ENCODE measurements at places on chromosomes 6 and 20.
A peak's percentile ranks its signal among the peaks of the same experiment; 100 is the strongest.

- DNase-seq: no peak
Observed at GRCh38 chr20:62405108-62405980, 1.7 kb downstream of the CABLES2 start.

DNA sequence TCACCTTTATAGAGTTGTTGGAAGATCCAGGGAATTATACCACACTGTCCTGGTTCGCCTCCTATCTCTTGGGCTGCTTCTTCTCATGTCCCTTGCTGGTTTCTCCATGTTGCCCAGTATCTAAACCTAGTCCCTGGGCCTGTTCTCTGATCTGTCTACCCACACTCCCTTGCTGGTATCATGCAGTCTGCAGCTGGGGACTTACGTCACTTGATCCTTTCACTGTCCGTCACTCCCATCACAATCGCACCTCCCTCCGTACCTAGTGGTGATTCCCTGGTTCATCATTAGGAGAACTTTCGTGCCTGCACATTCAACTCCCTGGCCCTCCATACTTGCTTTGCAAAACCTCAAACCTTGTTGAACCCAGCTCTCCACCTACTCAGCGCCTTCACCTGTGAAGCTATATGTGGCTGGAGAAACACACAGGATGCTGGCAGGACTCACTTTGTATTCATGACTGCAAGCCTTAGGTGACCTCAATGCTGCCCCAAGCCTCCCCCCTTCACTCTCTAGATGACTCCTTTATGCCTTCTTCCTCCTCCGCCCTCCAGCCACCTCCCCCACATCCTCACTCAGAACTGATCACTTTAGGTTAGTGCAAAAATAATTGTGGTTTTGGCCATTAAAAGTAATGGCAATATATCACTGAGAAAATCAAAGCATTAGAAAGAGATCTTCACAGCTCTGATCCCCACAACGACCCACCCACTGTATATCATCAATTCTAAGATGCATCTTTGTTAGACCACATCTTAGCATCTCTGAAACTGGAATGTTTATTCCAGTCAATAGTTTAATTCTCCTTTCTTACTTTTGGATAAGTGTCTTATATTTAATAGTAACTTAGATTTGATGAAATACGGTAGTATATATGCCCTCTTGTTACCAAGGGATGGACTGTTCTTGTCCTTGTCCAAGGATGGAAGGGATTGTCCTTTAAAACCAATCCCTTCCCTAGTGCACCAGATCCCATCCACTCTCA is 26.4 kb downstream of the GDAP1L1 start:
- no peak for DNase-seq

DNA sequence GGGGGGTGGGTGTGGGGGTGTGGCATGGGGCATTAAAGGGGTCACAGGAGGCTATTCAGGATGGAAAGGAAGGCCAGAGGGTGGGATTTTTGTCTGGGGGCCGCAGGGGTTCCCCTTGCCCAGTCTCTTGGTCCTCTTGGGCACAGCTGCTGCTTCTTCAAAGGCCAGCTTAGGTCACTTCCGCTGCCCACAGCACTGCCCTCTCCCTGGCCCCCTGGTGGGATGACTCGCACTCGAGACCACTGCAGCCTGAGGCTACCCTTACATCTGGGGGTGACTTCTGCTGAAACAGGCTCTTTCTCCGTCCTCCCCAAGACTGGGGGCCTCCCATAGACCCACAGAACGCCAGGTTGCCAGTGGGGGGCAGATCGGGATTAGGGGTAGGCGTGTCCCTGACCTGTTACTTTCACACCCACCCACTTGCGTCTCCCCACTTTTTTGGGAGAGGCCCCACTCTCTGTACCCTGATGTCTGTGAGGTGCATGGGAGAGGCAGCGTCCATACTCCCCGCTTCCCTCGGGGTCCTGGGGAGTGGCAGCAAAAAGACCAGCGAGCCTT is 1.3 kb downstream of the LKAAEAR1 start:
- DNase-seq: no peak

- DNase-seq: no peak
Observed at GRCh38 chr6:84492241-84493165, 265.1 kb upstream of the CEP162 start.

DNA sequence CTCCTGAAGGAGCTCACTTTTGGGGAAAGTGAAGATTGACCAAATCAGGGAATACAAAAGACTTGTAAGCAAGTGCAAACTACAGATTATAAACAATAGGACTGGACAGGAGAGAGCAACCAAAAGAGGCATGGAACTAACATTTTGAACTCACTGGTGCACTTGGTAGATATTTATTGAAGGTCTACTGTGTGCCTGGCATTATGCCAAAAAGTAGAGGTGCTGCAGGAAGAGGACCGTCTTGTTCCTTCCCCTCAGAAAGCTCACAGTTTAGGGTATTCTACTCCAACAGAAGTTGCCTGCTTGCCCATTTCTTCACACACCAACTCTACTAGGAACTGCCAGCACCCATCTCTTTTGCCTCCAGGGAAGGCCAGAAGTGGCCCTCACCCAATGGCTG is 10.0 kb upstream of the TSHZ2 start:
- DNase-seq: no peak

DNA sequence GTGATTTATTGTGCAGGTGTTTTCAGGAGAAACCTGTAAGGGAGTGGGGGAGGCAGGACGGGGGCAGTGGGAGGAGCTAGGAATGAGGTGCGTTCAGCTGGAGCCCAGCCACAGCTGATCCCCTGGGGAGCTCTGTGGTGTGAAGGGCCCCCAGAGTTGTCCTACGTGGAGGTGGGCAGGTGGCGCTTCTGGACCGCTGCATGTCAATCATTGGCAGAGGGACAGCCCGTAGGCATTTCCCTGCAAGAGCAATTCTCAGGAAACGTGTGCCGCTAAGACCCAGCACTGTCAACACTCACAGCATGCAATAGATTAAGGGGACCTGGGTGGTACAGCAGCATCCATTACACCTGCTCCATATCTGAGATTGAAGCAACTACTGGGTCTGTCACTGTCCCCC is 88.0 kb downstream of the PRND start:
- no peak for DNase-seq

DNA sequence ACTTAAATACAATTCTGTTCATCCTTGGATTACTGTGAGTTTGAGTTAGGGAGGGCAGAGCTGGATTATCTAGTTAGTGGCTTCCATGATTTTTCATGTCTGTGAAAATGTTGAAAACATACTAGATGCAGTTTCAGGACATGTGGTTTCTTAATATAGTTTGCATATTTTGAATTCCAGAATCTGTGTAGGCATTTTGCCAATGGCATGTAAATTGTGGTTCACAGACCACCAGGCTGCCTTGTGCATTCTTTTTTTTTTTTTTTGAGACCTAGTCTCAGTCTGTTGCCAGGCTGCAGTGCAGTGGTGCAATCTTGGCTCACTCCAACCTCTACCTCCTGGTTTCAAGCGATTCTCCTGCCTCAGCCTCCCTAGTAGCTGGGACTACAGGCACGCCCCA is 42.8 kb downstream of the CDC5L start:
- DNase-seq: no peak

GRCh38 chr6:116011520-116011919 is 49.2 kb downstream of the FRK start:
- DNase-seq: no peak

GRCh38 chr6:164152611-164153010 is 738.1 kb downstream of the QKI start:
- no peak for DNase-seq

DNA sequence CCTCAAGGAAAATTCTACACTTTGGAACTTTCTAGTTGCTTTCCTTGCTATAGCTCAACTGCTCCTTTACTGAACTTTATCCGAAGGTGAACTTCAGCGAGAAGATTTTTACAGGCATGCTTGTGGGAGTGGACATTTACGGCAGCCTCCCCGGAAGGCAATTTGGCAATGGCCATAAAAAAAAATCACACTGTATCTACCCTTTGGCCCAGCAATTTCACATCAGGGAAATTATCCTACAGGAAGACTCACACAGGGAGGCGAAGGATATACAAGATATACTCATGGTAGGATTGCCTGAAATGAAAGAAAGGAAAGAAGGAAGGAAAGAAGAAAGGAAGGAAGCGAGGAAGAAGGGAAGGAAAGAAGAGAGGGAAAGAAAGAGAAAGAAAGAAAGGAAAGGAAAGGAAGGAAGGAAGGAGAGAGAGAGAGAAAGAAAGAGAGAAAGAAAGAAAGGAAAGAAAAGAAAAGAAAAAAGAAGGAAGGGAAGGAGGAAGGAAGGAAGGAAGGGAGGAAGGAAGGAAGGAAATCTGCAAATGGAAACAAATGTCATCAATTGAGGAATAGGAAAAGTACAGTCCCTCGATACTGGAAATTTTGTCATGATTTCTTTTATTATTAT is 25.7 kb downstream of the OVOL2 start:
- no peak for DNase-seq

- no peak for DNase-seq
Observed at GRCh38 chr20:34549291-34549928, 9.1 kb upstream of the MAP1LC3A start.

DNA sequence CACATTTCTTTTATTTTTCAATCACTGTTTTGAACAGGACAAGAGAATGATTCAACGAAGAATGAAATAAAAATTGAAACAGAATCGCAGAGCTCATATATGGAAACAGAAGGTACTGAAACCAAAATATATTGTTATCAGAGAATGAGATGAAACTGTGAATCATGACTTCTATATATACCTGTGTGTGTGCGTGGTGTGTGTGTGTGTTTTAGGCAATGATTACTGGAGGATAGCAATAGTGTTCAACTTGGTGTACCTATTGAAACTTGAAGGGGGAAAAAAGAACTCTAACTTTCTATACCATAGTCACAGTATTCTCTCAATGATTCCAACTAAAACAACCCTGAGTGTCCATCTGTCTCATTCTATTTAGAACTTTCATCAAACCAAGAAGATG is 586.6 kb downstream of the KIF16B start:
- DNase-seq: peak; percentile 11

DNA sequence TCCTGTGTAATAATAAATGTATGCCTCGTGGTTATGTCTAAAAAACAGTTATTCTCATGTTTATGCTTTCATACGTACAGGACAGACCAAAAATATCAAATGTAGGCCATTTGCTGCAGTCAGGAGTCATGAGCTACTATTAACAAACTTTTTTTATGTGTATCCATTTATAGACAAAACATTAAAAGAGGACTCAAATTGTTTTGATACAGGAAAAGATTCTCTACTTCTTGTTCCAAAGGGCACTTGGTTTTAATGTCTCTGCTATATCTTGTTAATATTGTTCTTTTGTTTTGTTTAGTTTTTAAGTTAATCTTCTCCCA is 155.2 kb downstream of the ZDHHC14 start:
- DNase-seq: no peak

GRCh38 chr6:74113901-74114300 is 417.9 kb downstream of the CD109 start:
- DNase-seq: no peak

GRCh38 chr6:82145926-82146452 is 101.6 kb downstream of the IBTK start:
- DNase-seq: no peak

- no peak for DNase-seq
Observed at GRCh38 chr20:2838847-2839671, 1.4 kb downstream of the PCED1A start.

All from GM13977 (cell line).